ENCODE measurements at places on chromosomes 2 and 18.

- no peak for DNase-seq
These were observed 156.6 kb downstream of the TANC1 start for GRCh38 chr2:159124931-159125467.

GRCh38 chr18:36376361-36376760 lies 78.8 kb downstream of the FHOD3 start:
- no peak for DNase-seq

GRCh38 chr2:100070078-100070477 lies 72.3 kb downstream of the AFF3 start:
- peak; percentile 60 for DNase-seq

GRCh38 chr2:33108483-33109443 lies 162.0 kb downstream of the LTBP1 start:
- DNase-seq = peak; percentile 22

GRCh38 chr2:231512222-231512621 lies 18.0 kb downstream of the NMUR1 start:
- no peak for DNase-seq

DNA sequence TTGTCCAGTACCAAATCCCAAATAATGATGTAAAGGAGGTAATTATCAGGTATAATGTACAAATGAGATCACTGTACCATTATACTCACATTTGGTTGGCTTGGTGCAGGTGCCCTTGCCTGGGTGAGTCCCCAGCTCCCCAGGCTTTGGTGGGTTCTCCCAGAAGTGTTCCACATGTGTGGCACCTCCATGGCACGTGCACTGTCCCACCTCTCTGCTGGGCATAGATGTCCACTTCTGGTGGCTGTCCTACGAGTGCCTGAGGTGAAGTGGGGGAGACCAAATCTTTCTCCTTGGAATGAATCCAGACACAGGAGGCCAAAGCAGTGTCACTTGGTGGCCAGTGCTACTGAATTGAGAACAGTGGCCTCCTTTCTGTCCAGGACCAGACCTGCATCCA lies 162.4 kb upstream of the SESTD1 start:
- no peak for DNase-seq

DNA sequence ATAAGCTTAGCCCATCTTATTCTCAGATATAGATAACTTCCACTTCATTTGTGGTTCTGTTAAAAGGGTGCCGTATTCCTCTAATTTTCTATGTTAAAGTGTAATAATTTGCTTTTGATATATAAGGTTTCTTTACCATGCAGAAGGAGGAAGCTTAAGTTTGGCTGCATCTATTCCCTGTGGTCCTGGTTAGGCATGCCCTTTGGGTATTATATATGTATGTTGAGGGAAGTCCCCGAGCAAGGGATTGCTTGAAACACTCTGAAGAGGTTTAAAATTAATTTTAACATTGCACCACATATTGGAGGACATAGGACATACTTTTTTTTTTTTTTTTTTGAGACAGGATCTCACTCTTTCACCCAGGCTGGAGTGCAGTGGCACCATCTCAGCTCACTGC lies 16.9 kb upstream of the MYO1B start:
- no peak for DNase-seq

DNA sequence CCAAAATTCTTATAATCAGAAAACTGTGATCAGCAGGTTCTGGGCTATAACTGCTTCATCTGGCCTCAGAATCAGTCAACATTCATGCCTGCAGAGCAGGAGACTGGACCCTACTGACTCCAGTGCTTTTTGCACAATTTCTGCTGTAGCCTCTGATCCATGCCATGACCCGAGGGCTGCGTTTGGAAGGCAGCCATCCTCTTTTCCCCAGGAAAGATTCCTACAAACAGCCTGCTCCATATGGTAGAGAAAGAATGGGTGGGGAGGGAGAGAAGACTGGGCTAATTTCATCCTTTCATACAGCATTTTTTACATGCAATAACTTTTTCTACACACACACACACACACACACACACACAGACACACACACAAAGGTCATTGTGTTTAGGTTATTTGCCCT lies 133.0 kb upstream of the MMADHC start:
- no peak for DNase-seq

GRCh38 chr2:98761267-98761781 lies 30.4 kb upstream of the MGAT4A start:
- DNase-seq = peak; percentile 53

DNA sequence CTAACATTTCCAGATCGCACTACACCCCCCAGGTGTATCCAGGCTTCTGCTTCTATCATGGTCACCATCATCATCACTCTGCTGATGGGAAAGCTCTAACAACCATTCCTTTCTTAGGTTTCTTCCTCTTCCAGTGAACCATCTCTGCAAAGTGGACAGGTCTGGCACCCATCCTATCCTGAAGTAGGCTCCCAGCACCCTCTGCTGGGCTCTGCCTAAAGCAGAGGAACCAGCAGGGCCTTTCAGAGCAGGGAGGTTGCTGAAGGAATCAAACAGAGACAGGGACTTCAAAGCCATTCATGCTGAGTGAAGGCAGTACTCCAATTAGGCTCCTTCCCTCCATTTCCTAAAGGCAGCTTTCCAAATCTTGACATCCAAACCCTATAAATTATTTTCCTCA lies 27.2 kb upstream of the SATB2 start:
- DNase-seq = no peak
